Left cardiac atrium (tissue), 4 donors: ENCODE measurements at places on chromosomes 11 and 22. TPM values are rescaled to one million over a fixed set of nuclear protein-coding genes. Genes with fewer than 3 reads are reported as not detected.

- no peak for DNase-seq
Observed at GRCh38 chr11:106482917-106483785, 405.7 kb downstream of the AASDHPPT start.

- DNase-seq = no peak
Observed at GRCh38 chr22:23279781-23280180, 99.5 kb downstream of the BCR start.

The SYCE3 gene
- not detected for total RNA-seq

DNA sequence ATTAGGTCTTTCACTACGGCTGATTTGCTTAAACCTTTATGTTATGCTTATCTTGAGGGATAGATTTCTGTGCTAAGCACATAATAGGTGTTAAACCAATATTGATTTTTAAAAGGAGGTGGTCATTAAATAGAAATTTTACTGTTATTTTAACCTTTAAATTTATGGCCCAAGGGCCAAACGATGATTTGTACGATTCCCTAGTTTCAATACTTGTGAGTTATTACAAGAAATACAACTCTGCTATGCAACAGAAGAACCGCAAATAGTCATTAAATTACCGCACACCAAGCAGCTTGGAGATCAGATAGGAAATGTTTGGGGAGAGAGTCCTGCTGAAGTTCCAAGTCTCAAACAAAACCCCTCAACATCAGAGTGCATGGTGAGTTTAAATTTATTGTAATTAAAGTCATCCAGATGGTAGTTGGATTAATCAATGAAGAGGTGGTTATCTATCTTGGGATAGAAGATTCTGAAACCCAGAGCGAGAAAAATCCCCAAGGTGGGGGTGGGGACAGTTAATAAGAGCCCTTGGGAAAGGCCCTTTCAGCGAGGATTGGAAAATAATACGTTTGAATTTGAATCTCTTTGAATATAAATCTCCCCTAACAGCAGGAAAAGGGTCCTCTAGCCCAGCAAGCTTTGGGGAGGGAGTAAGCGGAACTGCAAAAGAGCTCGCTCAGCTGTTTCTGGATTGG lies 805 bp upstream of the QSER1 start:
- no peak for DNase-seq

GRCh38 chr22:44243761-44244160 lies 63.0 kb downstream of the PARVG start:
- DNase-seq = no peak

DNA sequence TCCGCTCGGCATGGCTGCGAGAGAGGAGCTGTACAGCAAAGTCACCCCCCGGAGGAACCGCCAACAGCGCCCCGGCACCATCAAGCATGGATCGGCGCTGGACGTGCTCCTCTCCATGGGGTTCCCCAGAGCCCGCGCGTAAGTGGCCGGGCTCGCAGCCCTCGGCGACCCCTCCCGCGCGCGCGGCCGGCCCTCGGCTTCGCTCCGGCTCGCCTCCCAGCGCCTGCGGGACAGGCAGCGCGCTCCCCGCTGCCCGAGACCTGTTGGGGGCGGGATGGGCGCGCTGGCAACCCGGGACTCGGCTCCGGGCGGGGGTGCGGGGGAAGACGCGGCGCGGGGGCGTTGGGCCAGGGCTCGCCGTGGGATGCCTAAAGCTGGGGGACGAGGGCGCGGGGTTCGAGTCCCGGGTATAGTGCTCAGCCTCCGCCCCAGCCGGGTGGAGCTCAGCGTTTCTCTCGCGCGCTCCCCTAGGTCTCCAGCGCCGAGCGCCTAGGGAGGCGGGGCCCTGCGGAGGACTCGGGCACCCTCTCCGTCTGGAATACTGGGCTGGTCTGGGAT lies 630 bp downstream of the UBASH3B start:
- DNase-seq = peak; percentile 62

The LYVE1 gene
- 95.2 TPM for total RNA-seq

The PGA3 gene
- 0.97 TPM for total RNA-seq

The YAP1 gene
- 67.5 TPM for total RNA-seq

The CALCA gene
- not detected for total RNA-seq

GRCh38 chr11:128859563-128860441 lies 7.3 kb downstream of the KCNJ1 start:
- DNase-seq = peak; percentile 78

The EMID1 gene
- 0.52 TPM for total RNA-seq

DNA sequence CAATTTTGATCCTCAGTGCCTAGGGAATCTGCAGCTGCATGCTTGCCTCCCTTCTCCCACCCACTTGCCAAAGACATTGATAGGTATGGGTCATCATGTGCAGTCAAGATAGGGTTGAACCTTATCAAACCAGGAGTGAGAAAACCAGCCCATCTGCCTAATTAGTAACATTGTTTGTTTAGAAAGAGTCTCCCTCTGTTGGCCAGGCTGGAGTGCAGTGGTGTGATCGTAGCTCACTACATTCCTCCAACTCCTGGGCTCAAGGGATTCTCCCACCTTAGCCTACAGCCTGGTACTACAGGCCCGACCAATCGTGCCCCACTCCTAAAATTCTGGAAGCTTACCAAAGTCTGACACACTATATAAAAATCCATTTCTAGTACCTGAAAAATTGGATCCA lies 4.6 kb downstream of the C11orf71 start:
- DNase-seq = no peak
